NCI-H748 treated with DMSO at 0.1 percent for 48 hours (cell line): ENCODE measurements at places on chromosomes 1 and 21.

GRCh38 chr1:43021547-43022474 is 63.1 kb upstream of the SLC2A1 start:
- no peak for DNase-seq

GRCh38 chr1:25683731-25684130 is 67.1 kb downstream of the MAN1C1 start:
- DNase-seq: no peak

GRCh38 chr1:8165595-8166360 is 139.7 kb upstream of the ERRFI1 start:
- DNase-seq: no peak

DNA sequence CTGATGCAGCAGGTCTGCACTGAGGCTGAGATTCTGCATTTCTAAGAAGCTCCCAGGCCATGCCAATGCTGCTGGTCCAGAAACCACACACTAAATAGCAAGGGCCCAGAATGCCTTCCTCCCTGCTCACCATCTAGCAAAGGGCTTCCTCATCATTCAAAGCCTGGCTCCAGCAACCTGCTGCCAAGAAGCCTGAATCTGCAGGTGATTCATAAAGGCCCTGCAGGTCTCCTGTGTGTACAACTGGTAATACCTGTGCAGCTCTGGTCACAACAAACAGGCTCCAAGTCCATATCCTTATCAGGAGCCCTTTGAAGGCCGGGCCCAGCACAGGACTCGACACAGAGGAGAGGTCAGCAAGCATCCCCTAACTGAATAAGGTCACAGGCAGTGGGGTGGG is 26.7 kb downstream of the GLIS1 start:
- no peak for DNase-seq

- no peak for DNase-seq
These were observed 11.5 kb upstream of the RBBP5 start for GRCh38 chr1:205133287-205133686.

GRCh38 chr1:76961181-76961819 is 94.0 kb downstream of the ST6GALNAC5 start:
- DNase-seq: no peak

DNA sequence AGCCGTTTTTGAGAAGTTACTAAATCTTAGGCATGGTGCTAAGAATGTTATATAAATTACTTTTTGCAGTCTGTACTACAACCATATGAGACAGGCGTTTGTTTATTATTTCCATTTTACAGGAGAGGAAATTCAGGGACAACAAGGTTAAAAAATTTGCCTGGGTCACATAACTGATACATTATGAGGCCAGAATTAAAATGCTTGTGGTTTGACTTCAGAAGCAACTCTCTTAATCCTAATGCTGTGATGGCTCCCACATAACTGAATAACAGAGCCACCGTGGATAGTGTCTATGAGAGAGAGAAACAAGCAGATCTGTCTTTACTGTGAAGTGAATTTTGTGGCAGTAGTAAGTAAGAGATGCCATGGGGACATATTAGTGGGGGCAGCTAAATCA is 184.9 kb downstream of the NCAM2 start:
- no peak for DNase-seq

- no peak for DNase-seq
These were observed 83.0 kb downstream of the NTPCR start for GRCh38 chr1:233033361-233033760.

- DNase-seq: no peak
These were observed 4.3 kb downstream of the GBP2 start for GRCh38 chr1:89121641-89122040.

DNA sequence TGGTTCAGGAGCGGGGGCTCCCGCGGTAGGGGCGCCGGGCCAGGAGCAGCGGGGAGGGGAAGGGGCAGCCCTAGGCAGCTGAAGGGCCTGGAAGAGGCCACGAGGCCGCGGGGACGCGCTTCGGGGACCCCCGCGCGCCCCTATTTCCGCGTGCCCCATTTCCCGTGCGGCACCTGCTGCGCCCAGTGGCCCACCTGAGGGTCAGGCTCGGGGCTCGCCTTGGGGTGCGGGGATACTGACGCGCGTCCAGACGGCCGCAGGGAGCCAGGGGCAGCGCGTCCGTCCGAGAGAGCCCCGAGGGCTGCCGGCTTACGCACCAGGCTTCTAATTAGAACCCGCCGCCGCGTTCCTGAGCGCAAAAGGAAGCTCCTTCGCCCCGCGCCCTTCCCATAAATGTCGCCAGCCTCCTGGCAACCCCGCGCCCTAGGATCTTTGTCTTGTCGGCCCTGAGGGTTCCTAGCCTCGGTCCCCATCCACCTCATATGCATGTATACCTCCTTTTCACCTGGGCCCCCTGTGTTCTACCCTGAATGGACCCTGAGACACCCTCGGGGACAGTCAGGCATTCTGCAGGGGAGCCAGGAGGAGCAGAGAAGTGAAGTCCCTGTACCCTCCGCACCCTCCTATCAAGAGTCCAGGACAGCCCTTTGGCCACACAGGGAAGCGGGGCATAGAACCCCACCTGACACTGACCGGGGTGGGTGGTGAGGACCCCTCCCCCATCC is 1.8 kb downstream of the WNT3A start:
- DNase-seq: no peak

GRCh38 chr1:212782422-212783154 is 9.0 kb downstream of the NSL1 start:
- no peak for DNase-seq

DNA sequence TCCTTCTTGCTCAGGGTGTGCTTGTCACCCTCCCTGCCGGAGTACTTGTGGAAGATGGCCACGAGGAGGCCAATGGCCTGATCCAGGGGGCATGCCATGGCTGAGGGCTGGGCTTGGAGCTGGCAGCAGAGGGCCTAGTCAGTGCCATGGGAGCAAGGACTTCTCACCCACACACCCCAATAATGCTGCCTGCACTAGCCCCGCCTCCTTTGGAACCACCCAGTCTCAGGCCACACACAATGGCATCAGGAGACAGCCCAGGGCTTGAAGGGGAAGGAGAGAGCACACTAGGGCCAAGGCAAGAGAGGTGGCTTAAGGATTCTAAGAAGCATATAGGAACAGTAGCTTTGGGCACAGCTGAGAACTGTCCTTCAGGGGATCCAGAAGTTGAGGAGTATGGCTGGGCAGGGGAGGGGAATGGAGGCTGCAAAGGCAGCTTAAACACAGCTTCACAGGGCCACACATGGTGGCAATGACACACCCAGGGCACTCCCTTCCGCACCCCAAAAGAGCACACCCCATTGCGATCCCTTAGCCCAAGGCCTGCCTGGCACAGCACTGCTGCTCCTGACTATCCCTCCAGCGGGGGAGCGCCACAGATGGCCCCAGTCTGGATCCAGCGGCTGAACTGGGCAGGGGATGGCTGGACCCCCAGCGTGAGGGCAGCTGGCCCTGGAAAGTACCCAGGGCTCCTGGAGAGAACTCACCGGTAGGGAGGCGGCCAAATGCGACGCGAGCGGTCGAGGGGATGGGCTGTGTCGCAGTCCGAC is at the start of gene S100A6:
S100A6 (minus strand) TSS at position 750 of the 770 bp plus-strand sequence; CDS start at position 98, 652 bp downstream.
- no peak for DNase-seq

GRCh38 chr1:25657121-25657882 is 40.7 kb downstream of the MAN1C1 start:
- no peak for DNase-seq

DNA sequence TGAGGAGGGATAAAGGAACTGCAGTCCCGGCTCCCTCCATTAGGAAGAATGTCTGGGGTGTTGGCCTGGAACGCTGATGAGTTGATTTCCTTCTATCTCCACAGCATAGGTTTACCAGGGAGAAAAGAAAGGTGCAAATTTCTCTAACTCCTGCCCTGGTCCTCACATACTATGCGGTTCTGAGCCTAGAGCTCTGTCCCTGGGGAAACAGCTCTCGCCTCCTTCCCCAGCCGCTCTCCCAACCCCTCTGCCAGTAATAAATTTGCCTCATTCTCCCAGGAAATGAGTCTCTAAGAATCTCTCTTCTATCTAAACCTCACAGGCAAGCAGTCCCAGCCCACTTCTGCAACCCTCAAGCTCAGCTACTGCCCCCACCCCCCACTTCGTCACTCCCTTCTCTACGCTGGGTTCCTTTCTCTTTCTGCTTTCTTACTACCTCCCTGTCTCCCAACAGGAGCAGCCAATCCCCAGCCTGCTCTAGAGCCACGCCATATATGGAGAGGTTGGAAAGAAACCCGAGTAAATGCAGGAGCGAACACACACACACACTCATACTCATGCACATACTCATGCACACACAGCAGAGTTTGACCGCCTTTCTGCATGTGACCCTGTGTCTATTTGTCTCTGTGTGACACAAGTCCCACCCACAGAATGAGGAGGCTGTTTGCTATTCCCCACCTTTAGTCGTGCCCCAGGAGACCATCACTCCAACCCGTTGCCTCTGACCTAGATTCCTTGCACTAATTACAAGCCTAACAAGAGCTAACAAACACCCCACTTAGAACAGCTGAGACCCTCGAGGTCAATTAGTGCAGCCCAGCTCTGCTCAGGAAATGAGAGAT is 13.4 kb downstream of the PLEKHO1 start:
- DNase-seq: peak; percentile 42

- DNase-seq: no peak
These were observed 69.2 kb downstream of the SCCPDH start for GRCh38 chr1:246793356-246793896.

DNA sequence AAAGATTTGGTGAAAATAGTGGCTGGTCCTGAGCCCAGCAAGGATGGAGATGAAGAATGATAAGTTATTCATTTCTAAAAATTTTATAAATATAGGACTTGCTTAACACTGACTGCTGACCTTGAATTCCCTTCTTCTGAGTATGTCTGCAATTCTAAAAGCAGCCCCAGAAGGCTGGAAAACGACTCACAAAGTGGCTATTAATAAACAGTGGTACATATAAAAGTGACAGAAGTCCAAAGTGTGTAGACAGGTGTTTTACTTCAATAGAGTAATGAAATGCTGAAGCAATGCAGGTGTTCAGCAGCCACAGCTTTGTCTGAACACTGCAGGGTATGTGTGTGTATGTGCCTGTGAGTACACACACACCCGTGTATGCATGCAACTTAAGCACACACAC is 219.0 kb upstream of the NRIP1 start:
- DNase-seq: no peak

- DNase-seq: no peak
These were observed 104.3 kb downstream of the PGBD5 start for GRCh38 chr1:230321741-230322420.

- DNase-seq: no peak
These were observed at the start of gene ARL8A for GRCh38 chr1:202144402-202145067. Gene ARL8A, minus strand, starts transcription at chr1:202144737. Its CDS starts 165 bp downstream, at chr1:202144572.

GRCh38 chr21:38170283-38170682 is 86.5 kb upstream of the KCNJ15 start:
- peak; percentile 7 for DNase-seq

DNA sequence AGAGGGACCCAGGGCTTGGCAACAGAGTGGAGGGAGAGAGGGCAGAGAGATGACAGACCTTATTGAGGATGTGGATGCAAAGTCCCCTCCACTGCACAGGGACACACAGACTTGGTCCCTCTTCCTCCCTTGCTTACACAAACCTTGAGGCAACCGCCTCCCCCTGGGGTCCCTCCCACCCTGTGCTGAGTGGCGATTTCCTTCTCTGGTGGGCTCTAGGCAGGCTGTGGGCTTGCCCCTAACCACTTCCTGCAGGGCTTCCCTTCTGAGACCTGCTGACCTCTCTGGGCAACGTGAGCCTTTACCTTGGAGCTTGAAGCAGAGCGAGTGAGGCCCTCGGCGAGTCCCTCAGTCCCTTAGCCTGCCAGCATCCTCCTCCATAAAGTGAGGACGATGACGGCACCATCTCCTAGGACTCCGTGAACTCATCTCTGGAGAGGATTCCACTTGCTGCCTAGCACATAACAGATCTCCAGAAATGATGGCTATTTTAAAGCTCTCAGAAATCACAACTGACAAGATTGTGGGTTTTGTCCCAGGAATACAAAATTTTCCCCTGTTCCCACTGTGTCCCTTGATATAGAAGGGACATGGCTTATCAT is 25.0 kb downstream of the KIAA1614 start:
- DNase-seq: no peak

- DNase-seq: no peak
These were observed 40.0 kb upstream of the PRMT6 start for GRCh38 chr1:107016376-107016978.

DNA sequence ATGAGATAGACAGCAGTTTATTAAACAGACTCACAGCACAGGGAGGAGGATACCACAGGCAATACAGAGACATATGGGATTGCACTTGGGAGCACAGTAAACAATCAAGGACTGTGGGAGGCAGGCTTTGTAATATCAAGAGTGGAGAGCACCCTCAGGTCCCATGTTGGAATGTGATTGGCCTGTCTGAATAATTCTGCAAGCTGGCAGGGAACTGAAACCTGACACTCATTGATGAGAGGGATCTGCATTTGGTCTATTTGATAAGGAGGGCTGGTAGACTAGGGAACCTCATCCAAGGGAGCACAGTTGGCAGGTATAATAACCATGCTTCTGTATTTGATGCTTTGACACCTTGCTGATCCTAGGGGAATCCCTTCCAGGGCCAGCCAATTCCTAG is 69.9 kb upstream of the PRMT6 start:
- DNase-seq: peak; percentile 33

DNA sequence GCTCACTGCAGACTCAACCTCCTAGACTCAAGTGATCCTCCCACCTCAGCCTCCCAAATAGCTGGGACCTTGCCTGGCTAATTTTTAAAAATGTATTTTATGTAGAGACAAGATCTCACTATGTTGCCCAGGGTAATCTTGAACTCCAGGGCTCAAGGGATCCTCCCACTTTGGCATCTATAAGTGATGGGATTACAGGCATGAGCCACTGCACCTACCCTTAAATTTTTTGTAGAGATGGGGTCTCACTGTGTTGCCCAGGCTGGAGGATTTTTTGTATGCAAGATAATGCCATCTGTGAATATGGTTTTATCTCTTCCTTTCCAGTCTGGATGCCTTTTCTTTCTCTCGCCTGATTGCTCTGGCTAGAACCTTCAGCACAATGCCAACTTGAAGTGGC is 8.7 kb upstream of the DCAF8 start:
- DNase-seq: no peak

DNA sequence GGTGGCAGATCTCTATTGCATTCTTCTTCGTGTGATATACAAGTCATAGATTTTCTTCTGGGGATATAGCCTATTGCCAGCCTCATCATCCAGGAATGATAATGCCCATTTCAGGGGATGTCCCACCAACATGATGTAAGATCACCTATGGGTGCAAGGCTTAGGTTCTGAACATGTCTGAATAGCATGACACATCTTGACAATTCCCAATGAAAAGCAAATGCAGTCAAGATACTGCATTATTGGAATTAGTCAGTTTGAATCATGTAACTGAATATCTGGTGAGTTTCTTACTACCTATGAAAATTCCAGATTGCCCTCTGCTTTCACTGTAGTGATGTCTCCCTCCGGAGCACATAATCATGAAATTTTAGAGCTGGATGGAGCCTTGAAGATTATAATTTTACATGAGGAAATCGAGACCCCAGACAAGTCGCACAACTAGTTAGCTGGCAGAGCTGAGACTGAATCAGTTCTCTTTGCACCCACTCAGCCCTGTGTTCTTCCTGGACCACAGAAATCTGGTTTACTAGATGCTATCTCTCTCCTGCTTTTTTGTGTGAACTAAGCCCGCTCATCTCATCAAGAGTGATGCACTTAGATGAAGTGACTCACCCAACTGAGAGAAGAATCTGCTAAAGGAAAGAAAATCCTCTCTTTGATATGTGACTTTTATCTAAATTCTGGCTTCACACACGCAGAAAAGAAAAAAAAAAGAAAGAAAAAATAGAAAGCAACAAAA is 65.0 kb downstream of the WDR64 start:
- DNase-seq: no peak
